ENCODE measurements at places on chromosomes 7 and 10.

- no peak for DNase-seq
These were observed 60.8 kb downstream of the MDH2 start for GRCh38 chr7:76108540-76109233.

GRCh38 chr7:151048911-151049463 lies 656 bp downstream of the ASIC3 start:
- no peak for DNase-seq

DNA sequence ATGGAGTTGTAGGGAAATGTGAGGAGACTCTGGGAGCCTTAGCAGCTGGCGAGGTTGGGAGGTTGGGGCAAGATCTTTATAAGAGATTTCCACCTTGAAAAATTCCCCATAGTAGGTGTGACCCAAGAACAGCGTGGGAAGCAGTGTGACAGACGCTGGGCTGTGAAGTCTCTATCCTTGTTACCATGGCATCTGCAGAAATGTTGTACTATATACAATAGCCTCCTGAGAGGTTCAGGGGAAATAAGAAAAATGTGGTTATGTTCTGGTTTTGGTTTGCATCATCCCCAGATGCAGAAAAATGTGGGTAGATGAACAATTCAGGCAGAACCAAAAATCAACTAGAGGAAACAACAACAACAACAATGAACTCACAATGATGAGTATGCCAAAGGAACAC lies 498.6 kb downstream of the SH2D4B start:
- no peak for DNase-seq

GRCh38 chr7:98303176-98303865 lies 21.8 kb downstream of the BRI3 start:
- DNase-seq: no peak

- DNase-seq: no peak
These were observed 9.6 kb upstream of the PYROXD2 start for GRCh38 chr10:98424295-98425254.

DNA sequence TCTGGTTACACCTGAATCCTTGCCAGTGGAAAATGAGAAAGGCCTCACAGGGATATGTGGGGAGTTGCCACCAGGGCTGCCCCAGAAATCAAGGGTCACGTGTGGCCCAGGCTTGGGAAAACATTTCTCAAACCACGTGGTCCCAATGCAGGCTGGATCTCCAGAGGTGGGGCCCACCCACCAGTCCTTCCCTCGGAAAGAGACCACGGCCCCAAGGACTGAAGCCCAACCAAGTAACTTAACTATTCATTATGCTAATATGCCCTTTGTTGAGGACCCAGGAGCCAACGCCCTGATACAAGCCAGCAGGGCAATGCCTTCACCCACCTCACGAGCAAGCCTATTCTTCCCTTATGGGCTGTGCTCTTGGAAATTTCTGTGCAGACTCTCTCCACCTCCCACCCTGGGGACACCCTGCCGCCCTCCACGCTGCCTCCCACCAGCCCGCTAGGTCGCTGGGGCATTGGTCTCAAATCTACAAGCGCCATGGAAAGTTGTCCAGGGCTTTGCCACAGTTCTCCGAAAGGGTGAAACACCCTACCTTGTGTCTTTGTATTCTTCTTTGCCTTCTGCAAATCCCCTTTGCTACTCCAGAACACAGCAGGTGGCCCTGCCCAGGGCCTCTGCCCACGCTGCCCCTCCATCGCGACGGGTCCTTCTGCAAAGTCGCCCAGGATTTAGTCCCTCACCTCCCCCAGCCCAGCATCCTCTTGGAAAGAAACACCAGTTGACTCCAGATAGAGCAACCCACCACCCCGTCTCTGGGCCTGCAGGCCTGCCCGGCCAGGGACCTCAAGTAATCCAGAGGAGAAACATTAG lies 8.8 kb downstream of the TNS3 start:
- DNase-seq: no peak

- peak; percentile 18 for DNase-seq
These were observed 56.7 kb downstream of the JCAD start for GRCh38 chr10:30002426-30003266.

GRCh38 chr10:73096041-73096448 lies 621 bp downstream of the P4HA1 start:
- DNase-seq: peak; percentile 46

- no peak for DNase-seq
These were observed 158.5 kb downstream of the PRPF18 start for GRCh38 chr10:13745271-13745670.

- no peak for DNase-seq
These were observed 9.5 kb downstream of the OGDHL start for GRCh38 chr10:49752584-49752983.

- DNase-seq: no peak
These were observed 1212.4 kb downstream of the SORCS1 start for GRCh38 chr10:105952153-105952552.

GRCh38 chr7:152395112-152395511 lies 40.7 kb downstream of the KMT2C start:
- DNase-seq: no peak

- no peak for DNase-seq
These were observed 1066.2 kb downstream of the LRMDA start for GRCh38 chr10:76497666-76498065.

- no peak for DNase-seq
These were observed 52.7 kb upstream of the BTRC start for GRCh38 chr10:101301111-101301731.

- peak; percentile 24 for DNase-seq
These were observed 1.2 kb downstream of the MARCHF5 start for GRCh38 chr10:92291921-92292845.

DNA sequence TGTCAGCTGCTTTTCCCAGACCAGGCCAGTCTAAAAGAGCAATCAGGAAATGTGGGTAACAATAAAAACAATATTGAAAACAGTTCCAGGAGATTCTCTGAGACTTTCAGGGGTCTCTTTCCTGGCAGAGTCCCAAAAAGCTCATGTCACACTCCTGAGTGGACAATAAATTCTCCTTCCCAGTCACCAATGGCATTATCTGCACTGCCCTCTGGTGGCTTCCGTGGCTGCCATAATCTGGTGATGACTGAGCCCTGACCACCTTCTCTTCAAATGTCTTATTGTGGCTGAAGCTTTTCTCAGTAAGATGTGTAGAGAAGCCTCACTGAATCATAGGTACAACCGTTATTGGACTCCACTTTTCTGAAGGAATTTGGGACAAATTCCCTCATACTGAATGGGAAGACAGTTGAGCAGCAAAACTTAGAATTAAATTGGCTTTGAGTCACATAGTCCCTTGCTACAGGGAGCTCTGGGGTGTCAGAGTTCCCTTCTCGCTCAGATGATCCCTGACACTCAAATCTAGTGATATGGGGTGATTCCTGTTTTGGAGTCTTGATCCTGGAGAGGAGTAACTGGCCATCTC lies 24.4 kb upstream of the ASAH2 start:
- DNase-seq: no peak

DNA sequence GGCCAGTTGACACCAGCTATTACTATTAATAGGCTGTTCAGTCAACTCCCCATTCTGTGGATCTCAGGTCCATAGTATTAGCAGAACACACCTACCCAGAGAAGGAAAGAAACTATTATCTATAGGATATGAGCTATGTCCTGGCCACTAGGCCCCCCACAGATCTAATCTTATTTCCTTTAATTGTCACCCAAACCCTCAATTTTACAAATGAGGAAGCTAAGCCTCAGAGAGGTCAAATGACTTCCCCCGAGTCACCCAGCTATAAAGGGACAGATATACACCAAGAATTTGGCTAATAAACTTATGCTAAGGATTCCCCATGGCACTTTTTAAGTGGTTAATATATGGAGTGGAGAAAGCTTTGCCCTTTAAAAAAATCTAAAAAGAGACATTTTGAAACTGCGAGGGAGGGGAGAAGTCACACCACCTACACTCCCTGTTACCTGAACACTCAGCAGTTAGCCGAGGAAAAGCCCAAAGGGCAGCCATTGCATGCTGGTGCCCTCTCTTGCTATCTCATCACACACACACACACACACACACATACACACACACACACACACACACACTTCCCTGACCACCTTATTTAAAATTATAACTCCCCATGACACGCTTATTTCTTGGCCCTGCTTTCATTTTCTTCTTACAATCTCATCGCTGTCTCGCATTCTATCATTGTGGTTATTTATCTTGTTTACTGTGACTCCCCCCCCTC lies 157.0 kb upstream of the ADO start:
- DNase-seq: no peak

DNA sequence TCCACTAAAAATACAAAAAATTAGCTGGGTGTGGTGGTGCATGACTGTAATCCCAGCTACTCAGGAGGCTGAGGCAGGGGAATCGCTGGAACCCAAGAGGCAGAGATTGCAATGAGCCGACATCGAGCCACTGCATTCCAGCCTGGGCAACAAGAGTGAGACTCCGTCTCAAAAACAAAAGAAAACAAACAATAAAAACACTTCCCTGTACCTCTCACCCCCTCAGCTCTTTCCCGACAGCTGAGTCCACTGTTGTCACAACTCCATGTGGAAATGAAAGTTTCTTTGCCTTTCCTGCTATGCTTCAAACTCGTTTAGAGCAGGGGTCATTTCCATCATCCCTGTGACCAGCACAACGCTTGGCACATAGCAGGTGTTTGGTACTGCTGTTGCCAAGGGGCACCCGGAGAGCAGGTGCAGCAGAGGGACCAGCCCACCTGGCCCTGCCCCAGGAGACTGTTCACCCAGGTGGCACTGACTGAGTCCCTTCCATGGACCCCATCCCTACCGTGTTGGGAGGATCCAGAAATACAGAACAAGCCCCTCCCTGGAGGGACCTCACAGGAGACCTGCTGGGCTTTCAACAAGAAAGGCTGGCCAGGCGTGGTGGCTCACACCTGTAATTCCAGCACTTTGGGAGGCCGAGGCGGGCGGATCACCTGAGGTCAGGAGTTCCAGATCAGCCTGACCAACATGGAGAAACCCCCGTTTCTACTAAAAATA lies 4.9 kb downstream of the TMEM130 start:
- no peak for DNase-seq

All from C1 segment of cervical spinal cord (tissue), 14 donors.